ENCODE measurements at places on chromosomes 4 and X. TPM values are rescaled to one million over a fixed set of nuclear protein-coding genes. Genes with fewer than 3 reads are reported as not detected.

BMPR1B gene
- not detected for total RNA-seq

CNKSR2 gene
- total RNA-seq = 7.6 TPM

GRCh38 chrX:11438767-11439166 is 145.6 kb downstream of the AMELX start:
- DNase-seq = no peak

- no peak for DNase-seq
These were observed 262.1 kb upstream of the NR3C2 start for GRCh38 chr4:148704291-148704690.

DNA sequence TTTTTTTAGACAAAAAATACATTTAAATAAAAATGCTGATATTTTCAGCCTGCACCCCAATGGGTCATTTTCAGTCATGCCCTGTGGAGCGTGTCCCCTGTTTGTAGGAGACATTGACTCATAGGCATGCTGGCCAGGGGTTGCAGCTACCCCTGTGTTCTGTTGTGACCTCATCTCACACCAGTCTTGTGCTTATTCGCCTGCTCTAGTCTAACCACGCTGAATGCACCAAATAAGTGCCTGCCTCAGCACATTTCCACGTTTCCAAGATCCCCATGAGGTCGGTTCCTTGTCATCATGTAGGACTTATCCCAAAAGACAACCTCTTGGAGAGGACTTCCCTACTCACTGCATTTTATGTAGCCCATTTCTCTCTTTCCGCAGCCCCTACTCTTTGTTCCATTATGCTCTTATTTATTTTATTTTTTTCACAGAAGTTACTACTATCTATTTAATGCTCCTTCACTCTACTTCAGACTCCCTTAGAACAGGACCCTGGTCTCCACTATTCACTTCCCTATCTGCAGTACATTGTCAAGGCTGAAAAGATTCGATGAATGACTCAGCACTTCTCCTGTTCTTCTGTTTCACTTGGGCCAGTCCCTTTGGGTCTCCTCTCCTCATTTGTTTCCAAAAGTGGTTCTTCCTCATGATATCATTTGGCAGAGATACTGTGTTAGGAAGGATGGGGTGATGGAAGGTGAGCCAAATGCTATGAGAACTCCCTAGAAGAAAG is 109.7 kb downstream of the MSL3 start:
- DNase-seq = no peak

DNA sequence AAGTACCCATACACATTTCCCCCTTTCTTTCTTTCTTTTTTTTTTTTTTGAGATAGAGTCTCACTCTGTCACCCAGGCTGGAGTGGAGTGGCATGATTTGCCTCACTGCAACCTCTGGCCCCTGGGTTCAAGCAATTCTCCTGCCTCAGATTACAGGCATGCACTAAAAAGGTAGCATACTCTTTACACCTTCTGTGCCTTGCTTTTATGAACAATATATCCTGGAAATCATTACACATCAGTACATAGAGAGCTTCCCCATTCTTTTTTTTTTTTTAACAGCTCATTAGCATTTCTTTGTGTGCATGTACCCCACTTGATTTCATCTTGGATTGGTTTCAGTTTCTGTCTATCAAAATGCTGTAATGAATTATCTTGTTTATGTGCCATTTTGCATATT is 18.6 kb upstream of the HSD17B10 start:
- DNase-seq = no peak

- no peak for DNase-seq
These were observed 100.2 kb downstream of the MAB21L2 start for GRCh38 chr4:150682126-150682525.

GRCh38 chr4:6782846-6783110 is 251 bp downstream of the KIAA0232 start:
- DNase-seq = no peak
